ENCODE measurements at places on chromosomes 11 and 22.
A peak's percentile ranks its signal among the peaks of the same experiment; 100 is the strongest.

GRCh38 chr11:11640996-11641395, 19.2 kb upstream of the GALNT18 start:
- no peak for DNase-seq

DNA sequence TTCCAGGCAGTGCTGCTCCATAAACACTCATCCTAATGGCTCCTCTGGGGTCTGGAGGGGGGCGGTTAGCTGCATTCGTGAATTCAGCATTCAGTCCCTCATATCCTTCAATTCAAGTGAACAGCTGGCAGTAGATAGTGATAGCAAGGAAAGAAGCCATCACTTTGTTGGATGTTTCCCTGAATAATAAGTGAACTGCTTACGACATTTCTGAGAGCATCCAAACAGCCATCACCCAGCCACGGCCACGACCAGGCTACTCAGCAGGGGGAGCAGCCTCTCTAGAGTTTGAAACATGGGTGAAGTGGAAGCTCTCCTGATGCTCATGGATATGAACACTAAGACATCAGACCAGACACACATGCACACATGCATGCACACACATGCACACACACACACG, 163.6 kb downstream of the NTM start:
- no peak for DNase-seq

GRCh38 chr22:45130891-45131290, 32.8 kb upstream of the NUP50 start:
- no peak for DNase-seq

- no peak for DNase-seq
These were observed 734.7 kb downstream of the KCNA4 start for GRCh38 chr11:29282088-29282487.

DNA sequence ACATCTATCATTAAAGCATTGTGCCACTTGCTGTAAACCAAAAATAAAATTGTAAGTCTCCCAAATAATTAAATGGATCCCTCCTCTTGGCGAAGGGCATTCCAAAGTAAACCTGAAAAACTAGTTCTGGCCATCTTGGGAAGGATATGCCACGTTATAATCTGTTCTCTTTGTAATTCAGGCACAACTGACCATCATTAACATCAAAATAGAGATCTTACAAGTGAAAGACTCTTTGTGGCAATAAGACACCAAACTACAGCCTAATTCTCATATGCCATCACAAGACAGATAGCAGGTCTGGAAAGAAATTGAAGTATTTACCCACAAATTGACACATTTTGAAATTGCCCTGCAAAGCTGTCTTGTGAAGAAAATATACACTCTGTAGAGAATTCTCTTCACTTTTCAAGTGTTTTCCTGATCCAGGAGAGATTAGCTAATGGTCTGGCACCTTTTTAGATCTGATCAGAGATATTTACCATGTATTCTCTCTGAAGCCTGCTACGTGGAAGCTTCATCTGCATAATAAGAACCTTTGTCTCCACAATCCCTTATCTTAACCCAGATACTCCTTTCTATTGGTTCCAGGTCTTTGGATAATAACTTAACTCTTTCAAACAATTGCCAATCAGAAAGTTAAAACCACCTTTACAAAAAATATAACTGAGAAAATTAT, 630.4 kb upstream of the CCDC179 start:
- no peak for DNase-seq

- no peak for DNase-seq
These were observed 7.0 kb upstream of the CABP2 start for GRCh38 chr11:67530282-67530592.

GRCh38 chr11:31882951-31883392, 71.8 kb upstream of the PAX6 start:
- DNase-seq: no peak

DNA sequence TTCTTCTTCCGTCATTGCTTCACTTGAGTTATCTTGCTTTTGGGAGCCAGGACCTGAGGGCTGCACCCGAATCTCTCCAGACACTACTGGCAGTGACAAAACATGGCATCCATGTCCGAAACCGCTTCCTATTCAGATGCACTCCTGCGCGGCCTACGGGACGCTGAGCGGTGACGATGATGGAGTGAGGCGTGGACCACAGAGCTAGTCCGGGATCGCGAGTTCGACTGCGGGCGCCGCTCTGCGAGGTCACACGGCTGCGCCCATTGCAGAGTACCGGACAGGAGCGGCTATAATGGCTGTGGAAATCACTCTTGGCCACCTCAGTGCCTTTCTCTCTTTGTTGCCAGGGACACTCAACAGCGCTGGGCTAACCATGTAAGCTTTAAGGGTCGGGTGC, 453.8 kb upstream of the CNTN5 start:
- no peak for DNase-seq

DNA sequence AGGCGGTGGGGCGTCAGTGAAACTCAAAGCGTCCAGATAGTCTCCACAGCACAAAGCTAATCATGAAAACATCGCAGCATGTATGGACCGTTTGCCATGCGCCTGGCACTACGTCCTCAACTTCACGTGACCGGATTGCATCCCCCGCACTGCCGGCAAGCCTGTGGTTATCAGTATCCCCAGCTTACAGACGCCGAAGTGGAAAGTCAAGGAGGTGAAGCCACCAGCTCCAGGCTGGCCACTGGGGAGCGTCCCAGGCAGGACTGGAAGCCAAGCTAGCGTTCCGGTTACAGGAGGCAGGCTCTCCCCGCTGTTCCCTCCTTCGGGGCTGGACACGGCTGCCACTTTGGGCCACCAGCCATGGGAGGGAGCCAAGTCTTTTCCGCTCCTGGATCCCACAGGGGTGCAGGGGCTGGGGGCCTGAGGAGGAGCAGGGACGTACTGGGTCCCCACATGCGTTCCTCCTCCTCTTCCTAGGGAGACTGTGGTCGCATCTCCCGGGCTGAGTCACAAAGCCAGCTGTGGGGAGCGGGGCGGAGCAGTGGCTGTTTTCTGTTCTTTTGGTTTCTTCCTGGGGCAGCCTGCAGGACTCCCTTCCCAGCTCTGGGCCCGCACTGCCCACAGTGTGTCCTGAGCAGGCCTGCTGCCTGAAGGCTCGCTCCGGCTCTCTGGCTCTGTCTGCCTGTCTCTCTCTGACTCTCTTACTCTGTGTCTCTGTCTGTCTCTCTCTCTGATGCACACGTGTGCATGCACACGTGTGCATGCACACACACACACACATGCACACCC, 4.3 kb upstream of the OSBPL5 start:
- no peak for DNase-seq

DNA sequence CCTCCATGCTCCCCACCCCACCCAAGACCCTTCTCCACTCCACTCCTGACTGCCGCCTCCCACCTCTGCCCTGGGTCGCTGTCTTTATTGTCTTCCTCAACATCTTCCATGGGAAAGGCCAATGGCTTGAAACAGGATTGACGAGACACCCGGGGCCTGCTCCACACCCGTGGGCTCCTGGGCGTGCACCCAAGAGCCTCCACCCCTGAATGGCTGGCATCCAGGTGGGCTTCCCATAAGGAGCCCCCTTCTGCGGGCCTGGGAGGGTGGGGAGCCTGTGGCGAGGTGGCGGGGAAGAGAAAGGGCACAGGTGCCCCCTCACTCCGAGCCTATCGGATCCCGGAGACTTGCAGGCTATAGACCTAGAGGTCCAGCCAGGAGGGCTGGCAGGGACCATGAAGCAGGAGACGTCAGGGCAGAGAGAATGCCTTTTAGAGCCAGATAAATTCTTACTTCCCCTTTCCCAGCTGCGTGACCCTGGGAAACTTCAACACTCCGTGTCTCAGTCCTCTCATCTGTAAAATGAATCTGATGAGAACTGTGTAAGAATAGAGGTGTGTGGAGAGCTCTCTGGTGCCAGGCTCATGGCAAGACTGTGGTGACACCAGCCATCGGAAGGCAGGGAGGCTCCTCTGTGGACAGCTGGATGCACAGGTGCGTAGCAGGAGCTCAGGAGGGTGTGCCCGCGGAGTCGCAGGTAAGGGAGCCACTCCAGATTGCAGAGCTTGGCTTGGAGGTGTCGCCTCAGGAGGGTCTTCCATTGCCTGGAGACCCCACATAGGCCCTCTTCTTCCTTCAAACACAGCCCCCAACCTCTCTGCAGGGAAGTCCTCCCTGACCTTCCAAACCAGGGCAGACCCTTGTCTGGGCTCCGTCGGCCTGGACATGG, 53.9 kb downstream of the SMIM38 start:
- DNase-seq: no peak

- DNase-seq: peak; percentile 73
These were observed 1.4 kb downstream of the PCSK7 start for GRCh38 chr11:117230286-117230961.

- no peak for DNase-seq
These were observed 23.2 kb upstream of the ST3GAL4 start for GRCh38 chr11:126332221-126332711.

DNA sequence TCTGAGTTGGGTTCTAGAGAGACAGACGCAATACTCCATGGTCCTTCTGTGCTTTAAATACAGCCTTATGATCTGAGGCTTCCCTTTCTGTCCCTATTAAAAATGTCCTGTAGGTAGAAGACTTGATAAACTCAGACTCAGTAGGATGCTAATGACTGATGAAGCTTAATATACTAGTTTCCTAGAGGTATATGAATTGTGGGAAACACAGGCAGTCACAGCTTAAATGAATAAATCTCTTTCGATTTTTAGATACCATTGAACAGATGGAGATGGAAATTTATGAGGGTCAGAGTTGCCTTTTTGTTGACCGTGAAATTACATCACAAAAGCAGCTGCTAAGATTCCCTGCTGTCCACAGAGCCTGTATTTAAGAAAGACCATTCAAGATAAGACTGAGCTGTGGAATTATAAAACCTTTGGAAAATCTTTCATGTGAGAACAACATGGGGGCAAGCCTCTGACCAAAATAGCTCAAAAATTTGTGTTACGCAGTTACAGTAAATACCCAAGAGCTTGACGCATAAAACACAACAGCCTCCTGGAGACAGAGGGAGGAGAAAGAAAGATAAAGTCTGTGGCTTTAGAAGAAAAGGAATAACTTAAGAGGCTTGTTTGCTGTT, 172.3 kb downstream of the AASDHPPT start:
- no peak for DNase-seq

DNA sequence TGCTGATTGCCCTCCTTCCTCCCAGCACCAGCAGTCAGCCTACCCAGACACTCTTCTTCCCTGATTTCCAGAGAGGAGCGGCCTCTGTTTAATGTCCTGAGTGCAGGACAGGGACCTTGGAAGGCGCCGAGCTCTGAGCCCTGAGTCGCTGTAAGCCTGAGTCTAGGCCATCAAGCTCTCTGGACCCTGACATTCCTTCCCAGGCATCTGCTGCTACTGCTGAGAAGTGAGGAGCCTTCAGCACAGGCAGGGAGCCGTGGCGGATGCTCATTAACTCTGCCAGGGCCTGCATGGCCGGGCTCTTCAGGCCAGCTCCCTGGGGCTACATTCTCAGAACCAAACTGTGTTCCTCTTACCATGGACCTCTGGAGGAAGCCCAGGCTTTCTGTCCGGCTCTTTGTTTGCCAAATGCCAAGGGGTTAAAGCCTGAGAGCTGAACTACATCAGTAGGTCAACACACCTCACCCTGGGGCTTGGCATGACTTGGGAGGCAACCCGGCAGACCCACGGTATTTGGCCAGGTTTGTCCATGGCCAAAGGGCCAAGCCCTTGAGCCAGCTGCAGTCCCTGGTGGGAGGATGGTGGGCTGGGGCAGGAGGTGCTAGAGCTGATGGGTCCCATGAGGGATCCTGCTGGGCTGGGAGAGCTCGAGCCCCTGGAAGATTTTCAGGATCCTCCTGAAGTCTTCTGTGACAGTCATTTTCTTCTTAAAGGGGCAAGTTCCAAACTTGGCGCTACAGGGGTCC, 721.4 kb downstream of the BRD1 start:
- DNase-seq: no peak

GRCh38 chr11:1573077-1573902, 1.2 kb upstream of the DUSP8 start:
- peak; percentile 56 for DNase-seq

GRCh38 chr11:118885319-118885718, 1.6 kb downstream of the CXCR5 start:
- no peak for DNase-seq

- no peak for DNase-seq
These were observed 1.5 kb upstream of the PNPLA5 start for GRCh38 chr22:43893266-43893665.

DNA sequence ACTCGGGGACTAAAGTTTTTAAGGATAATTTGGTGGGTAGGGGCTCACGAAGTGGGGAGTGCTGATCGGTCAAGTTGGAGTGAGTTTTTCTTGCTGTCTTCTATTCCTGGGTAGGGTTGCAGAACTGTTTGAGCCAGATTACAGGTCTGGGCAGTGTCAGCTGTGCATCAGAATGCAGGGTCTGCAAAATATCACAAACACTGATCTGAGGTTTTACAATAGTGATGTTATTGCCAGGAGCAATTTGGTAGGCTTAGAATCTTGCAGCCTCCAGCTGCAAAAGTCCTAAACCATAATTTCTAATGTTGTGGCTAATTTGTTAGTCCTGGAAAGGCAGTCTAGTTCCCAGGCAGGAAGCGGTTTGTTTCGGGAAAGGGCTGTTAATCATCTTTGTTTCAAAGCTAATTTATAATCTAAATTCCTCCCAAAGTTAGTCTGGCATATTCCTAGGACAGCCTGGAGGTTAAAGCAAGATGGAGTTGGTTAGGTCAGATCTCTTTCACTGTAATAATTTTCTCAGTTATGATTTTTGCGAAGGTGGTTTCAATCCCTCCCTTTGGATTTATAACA, 39.7 kb upstream of the CALCA start:
- no peak for DNase-seq

- DNase-seq: no peak
These were observed 56.8 kb downstream of the MCM5 start for GRCh38 chr22:35456757-35457156.

- no peak for DNase-seq
These were observed 198.5 kb upstream of the CTSC start for GRCh38 chr11:88535916-88536547.

DNA sequence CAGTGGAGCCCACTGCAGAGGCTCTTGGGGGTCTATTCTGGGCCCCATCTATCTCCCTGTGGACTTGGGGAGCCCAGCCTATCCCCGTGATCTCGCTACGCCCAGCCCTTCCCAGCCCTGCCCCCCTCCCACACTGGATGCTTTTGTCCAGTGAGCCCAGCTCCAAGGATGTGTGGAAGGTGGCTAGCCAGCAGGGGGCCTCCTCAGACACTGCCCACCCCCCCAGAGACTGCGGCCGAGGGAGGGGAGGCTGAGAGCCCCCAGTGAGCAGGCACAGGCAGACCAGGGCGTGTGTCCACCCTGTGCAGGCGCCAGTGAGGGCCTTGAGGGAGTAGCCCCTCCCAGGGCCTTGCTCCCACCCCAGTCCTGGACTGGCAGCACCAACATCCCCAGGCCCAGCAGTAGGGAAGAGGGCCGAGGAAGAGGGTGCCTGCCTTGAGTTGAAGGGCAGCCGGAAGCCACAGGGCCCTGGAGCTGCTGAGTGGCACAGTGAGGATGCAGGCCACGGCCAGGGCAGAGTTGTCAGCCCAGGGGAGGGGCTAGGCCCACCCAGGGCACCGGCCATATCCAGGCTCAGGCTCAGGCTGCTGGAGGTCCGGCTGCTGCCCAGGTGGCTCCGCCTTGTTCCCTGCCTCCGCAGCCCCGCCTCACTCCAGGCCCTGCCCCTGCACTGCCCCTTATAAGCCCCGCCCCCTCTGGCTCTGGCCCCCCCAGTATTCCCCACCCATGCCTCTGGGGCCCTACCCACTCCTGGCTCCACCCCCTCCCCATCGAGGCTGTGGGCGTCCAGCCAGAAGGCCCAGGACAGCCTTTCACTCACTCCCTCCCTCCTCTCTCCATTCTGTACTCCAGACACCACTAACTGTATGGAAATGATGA, 28.0 kb downstream of the MOB2 start:
- no peak for DNase-seq

Measured in naive thymus-derived CD4-positive, alpha-beta T cell (primary cell).